ENCODE measurements at places on chromosomes 13 and 19. TPM values are rescaled to one million over a fixed set of nuclear protein-coding genes. Genes with fewer than 3 reads are reported as not detected.

The NLRP9 gene
- total RNA-seq = not detected

The FAM124A gene
- 3.3 TPM for total RNA-seq

The PEG3 gene
- 0.49 TPM for total RNA-seq

The GPR18 gene
- not detected for total RNA-seq

The CCDC194 gene
- not detected for total RNA-seq

The ZNF99 gene
- total RNA-seq = not detected

The GAPDHS gene
- total RNA-seq = not detected

The SMIM17 gene
- total RNA-seq = 0.65 TPM

The ZNF225 gene
- total RNA-seq = 10.8 TPM

The KIR3DL1 gene
- total RNA-seq = not detected

The CATSPERD gene
- total RNA-seq = not detected

The TMEM272 gene
- not detected for total RNA-seq

The POSTN gene
- total RNA-seq = 546 TPM

The FBN3 gene
- total RNA-seq = not detected

The GJA3 gene
- 0.90 TPM for total RNA-seq

All from fibroblast of the aortic adventitia (primary cell).